Type B pancreatic cell (in vitro differentiated cells): ENCODE measurements at places on chromosomes 2 and 18. TPM values are rescaled to one million over a fixed set of nuclear protein-coding genes. Genes with fewer than 3 reads are reported as not detected.

DNA sequence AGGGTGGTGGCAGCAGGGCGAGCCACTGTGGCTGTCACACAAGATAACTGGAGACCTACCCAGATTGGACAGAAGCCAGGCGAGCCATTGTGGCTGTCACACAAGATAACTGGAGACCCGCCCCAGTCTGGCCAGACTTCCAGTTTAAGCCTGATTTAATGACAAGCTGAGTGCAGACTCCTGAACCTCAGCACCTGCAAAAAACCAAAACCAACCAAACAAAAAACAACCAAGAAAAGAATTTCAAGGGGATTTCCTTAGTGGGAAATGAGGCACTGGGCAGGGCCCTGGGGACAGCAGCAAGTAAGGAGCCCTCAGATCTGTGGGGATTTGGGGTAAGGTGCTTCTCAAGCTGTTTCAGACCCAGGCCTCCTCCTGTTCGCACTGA, 95.2 kb upstream of the BOD1L2 start:
- DNase-seq: no peak

RFX8 gene
- total RNA-seq: 1.1 TPM in 1 of 2 replicates, not detected in the other

DNA sequence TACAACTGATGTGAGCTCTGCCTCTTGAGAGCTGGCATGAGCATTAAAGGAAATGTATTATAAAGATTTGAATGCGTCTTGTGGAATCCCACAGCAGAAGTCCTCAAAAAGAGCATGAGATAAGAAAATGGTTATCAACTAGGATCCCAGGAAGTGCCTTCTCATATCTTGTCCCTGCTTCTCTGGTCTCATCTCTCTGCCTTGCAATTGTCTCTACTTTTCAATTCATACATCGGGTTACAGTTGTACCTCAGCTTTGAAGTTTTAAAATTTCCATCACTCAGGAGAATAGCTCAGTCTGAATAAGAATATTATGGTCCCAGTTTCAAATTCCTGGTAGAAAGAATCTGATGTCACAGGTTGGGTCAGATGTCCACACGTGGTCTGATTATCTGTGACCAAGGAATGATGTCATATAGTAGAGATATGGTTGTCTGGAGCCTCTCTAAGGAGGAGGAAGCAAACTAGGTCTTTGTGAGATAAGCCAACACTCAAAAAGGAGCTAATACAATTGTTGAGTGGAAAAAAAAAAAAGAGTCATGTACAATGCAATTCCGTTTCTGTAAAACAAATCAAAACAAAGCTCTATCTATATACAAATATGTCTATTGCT, 21.7 kb upstream of the CCDC88A start:
- DNase-seq: no peak

RFTN2 gene
- 0.07 and 14.9 TPM in 2 replicates for total RNA-seq

ACMSD gene
- total RNA-seq: 0.14 TPM in 1 of 2 replicates, not detected in the other

DNA sequence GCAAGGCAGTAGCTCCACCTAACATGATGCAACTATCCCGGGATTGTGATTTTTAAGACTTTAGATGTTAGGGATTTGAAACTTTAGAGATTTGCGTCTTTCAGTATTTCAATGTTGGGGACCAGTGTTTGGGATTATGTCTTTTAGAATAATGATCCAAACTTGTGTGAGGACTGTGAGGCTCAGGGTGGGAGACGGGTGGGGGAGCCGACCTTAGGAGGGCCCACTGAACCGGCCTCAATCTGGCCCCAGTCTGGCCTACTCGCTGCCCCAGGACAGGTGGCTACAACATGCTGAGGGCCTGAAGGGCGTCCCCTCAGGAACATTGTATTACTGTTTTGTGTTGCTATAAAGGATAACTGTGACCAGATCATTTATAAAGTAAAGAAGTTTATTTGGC, 10.7 kb downstream of the AMER3 start:
- DNase-seq: no peak

COBLL1 gene
- 28.2 and 32.1 TPM in 2 replicates for total RNA-seq
